A549 treated with dexamethasone at 1 μM for 4 hours (cell line): ENCODE measurements at places on chromosomes 12 and 14. TPM values are rescaled to one million over a fixed set of nuclear protein-coding genes. Genes with fewer than 3 reads are reported as not detected.

Gene DPPA3
- total RNA-seq = 0.12 TPM in 1 of 5 replicates, not detected in the others

Gene SUDS3
- total RNA-seq = 13.2 to 17.2 TPM (median 16.6 TPM) in 5 replicates

Gene CARMIL3
- 0.29 to 0.86 TPM (median 0.53 TPM) in 5 replicates for total RNA-seq

Gene TMEM179
- 0.07 to 0.33 TPM (median 0.24 TPM) in 5 replicates for total RNA-seq

Gene LRIG3
- total RNA-seq = 3.6 to 4.8 TPM (median 3.8 TPM) in 5 replicates

Gene SLCO1C1
- total RNA-seq = not detected in 5 replicates

Gene HOXC12
- 0.02 to 0.05 TPM (median 0.03 TPM) in 3 of 5 replicates, not detected in the others for total RNA-seq

Gene SPTB
- 1.2 to 2.4 TPM (median 2.0 TPM) in 5 replicates for total RNA-seq

Gene DCAF4
- total RNA-seq = 28.4 to 33.4 TPM (median 31.7 TPM) in 5 replicates

Gene OR6C74
- not detected in 5 replicates for total RNA-seq

Gene GLT8D2
- total RNA-seq = 0.16 to 0.29 TPM (median 0.28 TPM) in 5 replicates

Gene TAS2R46
- not detected in 5 replicates for total RNA-seq

Gene P3H3
- total RNA-seq = 19.9 to 28.7 TPM (median 24.8 TPM) in 5 replicates

Gene OTX2
- not detected in 5 replicates for total RNA-seq

Gene MORN3
- 0.25 to 0.65 TPM (median 0.33 TPM) in 5 replicates for total RNA-seq

Gene PAH
- not detected in 5 replicates for total RNA-seq

Gene FAM186B
- 0.07 to 0.16 TPM (median 0.12 TPM) in 4 of 5 replicates, not detected in the other for total RNA-seq

Gene SERPINA10
- 0.04 TPM in 1 of 5 replicates, not detected in the others for total RNA-seq
